ENCODE measurements at places on chromosomes 16 and 17.

DNA sequence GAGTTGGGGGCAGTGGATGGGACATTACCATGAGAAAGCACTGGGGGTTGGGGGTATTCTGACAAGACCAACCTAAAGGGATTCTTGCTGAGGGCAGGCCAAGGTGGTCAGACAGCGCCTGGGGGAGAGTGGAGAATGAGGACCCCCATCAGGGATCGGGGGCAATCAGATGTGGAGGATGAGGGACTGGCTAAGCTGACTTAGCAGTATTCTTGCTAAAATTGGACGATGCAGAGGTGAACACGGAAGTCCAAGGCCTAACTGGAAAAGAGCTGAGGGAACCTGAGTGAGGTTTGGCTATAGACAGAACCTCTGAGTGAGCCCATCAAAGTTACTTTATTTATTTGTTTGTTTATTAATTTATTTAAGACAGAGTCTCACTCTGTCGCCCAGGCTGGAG lies 9.2 kb downstream of the QPRT start:
- no peak for DNase-seq

DNA sequence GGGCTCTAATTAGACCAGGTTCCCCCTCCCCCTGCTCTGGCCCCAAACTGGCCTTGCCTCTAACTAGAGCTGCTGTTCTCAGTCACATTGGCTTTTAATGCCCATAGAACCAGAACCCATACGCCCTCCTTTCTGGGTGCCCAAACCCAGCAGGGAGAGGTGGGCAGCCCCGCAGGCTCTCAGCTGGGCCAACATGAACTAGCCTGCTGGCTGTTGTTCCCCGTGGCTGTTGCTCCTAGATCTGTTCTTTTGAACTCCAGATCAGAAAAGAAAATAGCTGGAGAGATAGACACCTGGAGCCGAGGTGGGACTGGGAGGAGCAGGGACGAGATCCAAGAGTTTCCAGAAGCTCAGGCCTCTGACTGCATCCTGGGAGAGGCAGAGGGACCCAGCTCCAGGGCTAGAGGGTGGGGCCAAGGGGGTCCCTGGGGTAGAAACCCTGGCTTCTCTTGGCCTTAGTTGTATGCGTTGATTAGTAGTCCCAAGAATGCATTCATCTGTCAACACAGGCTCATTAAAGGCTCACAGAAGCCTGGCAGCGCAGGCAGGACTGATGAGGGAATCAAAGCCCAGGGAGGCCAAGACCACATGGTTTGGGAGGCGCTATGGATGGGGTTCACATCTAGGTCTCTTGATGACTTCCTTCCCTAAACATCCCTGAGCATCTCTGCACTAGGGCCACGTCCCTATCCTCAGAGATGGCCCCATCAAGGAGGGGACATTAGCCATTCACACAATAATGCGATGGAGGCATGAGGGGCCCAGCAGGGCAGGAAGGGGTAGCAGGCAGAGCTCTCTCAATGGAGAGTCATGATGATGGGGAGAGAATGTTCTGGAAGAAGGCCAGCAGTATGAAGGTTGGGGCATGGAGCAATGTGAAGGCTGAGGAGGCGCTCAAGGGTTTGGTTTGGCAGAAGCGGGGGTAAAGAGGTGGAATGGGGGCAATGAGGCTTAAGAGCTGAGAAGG lies 1.3 kb upstream of the CPSF4L start:
- DNase-seq, result no peak

- DNase-seq, result no peak
Measured at GRCh38 chr17:72913142-72913682, 179.3 kb downstream of the SLC39A11 start.

DNA sequence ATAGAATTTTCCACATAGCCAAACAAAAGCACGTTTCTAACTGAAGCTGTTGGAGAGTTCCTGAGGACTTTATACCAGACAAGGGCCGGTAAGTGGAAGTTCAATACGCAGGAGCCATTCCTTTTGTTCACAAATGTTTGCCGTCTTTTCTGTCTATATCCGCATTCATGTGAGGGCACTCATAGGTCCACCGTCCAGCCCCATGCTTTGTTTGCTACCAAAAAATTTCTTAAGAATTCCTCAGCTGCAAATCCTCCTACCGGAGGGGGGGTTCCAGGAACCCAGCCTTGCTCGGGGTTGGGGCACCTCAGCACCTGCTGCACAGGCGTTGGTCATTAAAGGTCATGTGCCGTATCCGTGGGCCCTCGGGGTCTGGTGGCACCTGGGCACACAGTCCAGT lies 276.8 kb downstream of the SEC14L1 start:
- DNase-seq, result no peak

GRCh38 chr16:83826146-83826913 lies 18.6 kb downstream of the HSBP1 start:
- DNase-seq, result peak; percentile 47

- DNase-seq, result peak; percentile 52
Measured at GRCh38 chr16:50591800-50592771, 43.9 kb downstream of the NKD1 start.

DNA sequence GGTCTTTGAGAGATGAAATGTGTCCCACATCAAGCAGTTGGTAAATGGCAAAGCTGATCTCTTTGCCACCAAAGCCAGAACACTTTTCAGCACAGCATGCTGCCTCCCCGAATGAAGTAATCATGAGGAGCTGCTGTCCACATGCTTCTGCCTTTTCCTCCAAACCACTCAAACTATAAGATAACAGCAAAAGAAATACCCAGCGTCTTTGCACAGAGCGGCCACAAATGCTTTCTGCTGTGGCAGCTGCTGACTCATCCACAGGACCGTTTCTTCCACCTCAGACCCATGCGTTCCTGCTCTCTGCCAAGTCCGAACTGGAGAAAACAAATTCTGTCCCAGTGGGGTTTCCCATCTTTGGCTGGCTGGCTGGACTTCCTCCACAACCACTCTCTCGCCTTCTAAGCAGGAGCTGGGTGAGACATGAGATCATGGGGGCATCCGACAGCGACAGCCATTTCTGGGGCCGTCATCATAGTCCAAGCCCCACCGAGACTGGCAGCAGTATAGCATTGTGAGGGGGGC lies 27.1 kb downstream of the TBC1D3B start:
- DNase-seq, result peak; percentile 24

- no peak for DNase-seq
Measured at GRCh38 chr16:29898804-29899515, 390 bp downstream of the SEZ6L2 start.

- DNase-seq, result no peak
Measured at GRCh38 chr17:19768046-19768782, 20.1 kb upstream of the ALDH3A1 start.

GRCh38 chr16:79639576-79640311 lies 39.2 kb upstream of the MAF start:
- no peak for DNase-seq

DNA sequence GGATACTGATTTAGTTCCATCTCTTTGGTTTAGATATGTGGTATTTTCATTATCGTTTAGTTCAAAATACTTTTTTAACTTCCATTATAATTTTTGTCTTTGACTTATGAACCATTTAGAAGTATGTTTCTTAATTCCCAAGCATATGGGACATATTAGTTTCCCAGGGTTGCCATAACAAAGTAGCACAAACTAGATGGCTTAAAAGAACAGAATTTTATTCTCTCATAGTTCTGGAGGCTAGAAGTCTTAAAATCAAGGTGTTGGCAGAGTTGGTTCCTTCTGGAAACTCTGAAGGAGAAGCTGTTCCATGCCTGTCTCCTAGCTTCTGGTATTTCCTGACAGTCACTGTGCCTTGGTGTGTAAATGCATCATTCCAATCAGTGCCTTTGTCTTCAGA lies 291.5 kb upstream of the AXIN2 start:
- DNase-seq, result no peak

GRCh38 chr16:78929841-78930240 lies 670.7 kb downstream of the MAF start:
- DNase-seq, result no peak

- DNase-seq, result no peak
Measured at GRCh38 chr16:25689137-25689836, 2.5 kb upstream of the HS3ST4 start.

GRCh38 chr16:3968551-3968950 lies 88.0 kb upstream of the CREBBP start:
- no peak for DNase-seq

DNA sequence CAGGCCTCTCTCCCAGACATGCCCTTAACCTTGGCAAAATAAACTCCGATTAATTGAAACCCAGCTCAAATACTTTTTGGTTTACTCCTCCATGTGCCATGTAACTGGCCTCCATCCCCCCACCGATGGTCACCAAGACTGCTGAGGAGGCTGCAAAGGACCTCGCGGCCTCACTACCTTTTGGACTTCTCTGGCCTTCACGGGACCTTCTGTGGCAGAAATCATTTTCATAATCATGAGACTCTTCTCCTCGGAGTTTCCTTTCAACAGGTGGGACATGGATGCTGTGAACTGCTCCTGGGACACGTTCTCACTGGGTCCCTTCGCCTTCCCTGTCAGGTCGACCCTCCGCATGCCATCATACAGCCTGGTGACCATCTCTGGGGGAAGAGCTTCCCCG lies 9.0 kb downstream of the MEAK7 start:
- DNase-seq, result no peak

- no peak for DNase-seq
Measured at GRCh38 chr17:65027305-65027704, 29.2 kb downstream of the GNA13 start.

GRCh38 chr16:84270071-84270470 lies 24.6 kb upstream of the WFDC1 start:
- DNase-seq, result no peak

DNA sequence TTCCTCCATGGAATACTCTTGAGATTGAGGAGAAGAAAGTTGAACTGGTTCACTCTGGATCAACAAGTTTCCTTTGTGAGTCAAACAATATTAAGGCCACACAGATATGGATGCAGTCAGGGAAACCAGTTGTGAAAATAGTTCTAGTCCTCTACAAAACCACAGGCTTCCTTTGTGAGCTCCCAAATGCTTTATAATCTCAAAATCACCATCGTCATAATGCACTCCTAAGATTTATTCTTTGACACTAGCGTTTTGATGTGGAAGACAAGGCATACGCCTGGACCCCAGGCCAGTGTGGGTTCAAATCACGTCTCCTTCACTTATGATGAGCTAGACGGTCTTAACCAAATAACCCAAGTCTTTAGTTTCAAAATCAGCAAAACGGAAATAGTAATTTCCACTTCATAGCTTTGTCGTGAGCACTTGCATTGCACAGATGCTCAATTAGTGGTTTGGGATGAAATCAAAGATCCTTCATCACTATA lies 142.6 kb downstream of the STX8 start:
- no peak for DNase-seq

GRCh38 chr16:69448470-69449193 lies 24.2 kb downstream of the CYB5B start:
- DNase-seq, result no peak

- no peak for DNase-seq
Measured at GRCh38 chr17:49901460-49902331, 53.8 kb upstream of the TAC4 start.

GRCh38 chr16:84741340-84741830 lies 41.6 kb downstream of the USP10 start:
- DNase-seq, result no peak

GRCh38 chr16:1766701-1767100 lies 4.6 kb downstream of the NME3 start:
- no peak for DNase-seq
